SK-MEL-5 (cell line): ENCODE measurements at places on chromosomes 13 and 19. TPM values are rescaled to one million over a fixed set of nuclear protein-coding genes. Genes with fewer than 3 reads are reported as not detected.

- no peak for DNase-seq
Observed at GRCh38 chr19:13633522-13633922, 127.2 kb upstream of the CACNA1A start.

- DNase-seq: peak; percentile 94
Observed at GRCh38 chr13:28753208-28753892, 34.6 kb upstream of the SLC46A3 start.

- no peak for DNase-seq
Observed at GRCh38 chr13:66266761-66267160, 963.4 kb downstream of the PCDH9 start.

The LSM4 gene
- 221 and 250 TPM in 2 replicates for total RNA-seq

The ZNF230 gene
- 3.3 and 6.6 TPM in 2 replicates for total RNA-seq
